ENCODE measurements at places on chromosomes 11 and 22.

DNA sequence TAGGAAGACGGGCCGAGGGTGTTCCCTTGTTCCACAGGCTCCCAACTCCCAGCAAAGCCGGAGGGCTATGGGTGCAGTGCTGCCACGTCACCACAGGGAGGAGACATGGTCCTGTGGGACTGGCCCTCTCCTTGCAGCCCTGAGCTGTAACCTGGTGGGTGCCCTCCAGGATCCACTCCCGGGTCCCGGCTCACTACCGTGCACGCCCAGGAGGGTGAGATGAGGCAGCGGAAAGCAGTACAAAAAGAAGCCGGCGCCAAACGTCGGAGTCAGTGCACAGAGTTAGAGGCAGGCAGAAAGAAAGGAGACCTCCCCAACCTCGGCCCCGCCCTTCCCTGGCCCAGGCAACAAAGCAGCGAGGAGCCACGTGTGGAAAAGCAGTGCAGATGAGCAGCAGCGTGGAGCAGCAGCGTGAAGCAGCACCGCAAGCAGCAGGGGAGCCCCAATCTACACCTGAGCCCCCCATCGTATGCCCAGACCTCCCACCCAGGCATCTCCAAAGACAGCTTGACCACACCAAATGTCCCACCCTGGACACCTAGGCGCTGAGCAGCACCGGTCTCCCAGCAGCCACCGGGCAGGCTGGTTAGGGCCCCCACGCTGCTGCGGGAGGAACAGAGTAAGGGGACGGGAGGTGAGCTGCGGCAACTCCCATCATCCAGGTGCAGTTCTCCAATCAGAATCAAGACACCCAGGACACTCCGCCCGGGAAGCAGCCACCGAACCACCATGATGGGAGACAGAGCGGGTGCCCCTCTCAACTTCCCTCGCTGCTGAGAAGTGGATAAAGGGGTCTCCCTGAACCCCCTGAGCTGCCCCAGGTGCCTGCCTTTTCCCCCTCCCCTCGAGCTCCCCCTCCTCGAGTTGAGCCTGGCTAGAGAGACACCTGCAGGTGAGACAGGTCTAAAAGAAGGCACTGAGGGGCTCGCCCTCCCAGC is 28.8 kb downstream of the IGSF9B start:
- peak; percentile 10 for DNase-seq

DNA sequence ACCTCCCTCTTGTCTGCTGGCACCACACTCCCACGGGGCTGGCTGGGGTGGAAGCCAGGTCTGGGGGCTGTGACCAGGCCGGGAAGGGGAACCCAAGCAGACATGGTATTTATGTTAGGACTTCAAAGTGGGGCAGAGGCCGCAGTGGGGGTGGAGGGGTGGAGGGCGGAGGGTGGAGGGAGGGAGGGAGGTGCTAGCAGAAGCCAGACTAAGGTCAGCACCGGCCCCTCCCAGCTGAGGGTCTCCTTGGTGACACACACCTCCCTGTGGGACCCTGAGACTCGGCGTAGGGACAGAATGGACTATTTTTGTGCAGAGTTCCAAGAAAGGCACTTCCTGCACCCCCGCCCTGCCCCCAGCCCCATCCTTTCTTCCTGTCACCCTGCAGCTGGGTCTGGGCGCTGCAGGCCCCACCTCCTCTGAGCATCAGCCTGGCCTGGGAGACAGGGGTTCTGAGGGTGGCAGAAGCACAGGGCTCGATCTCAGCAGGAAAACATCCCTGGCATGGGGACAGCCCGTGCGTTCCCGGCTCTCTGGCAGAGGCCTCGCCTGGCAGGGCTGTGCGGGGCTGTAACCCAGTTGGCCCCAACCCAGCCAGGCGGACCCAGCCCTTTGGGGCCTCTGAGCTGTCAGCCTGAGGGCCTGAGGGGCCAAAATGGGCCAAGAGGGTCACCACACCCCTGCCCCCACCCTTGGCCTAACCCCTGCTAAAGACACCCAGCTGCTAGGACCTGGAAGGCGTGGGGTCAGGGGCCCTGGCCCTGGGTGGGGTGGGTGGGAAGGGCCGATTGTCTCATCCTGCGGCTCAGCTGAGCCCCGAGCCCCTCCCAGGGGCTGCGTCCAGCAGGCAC is 9.6 kb upstream of the CD248 start:
- DNase-seq: no peak

GRCh38 chr11:108890482-108891105 is 225.7 kb downstream of the DDX10 start:
- DNase-seq: no peak

GRCh38 chr11:69126286-69126685 is 29.4 kb upstream of the SMIM38 start:
- no peak for DNase-seq

- no peak for DNase-seq
These were observed 36.6 kb downstream of the RPL27A start for GRCh38 chr11:8719211-8719649.

DNA sequence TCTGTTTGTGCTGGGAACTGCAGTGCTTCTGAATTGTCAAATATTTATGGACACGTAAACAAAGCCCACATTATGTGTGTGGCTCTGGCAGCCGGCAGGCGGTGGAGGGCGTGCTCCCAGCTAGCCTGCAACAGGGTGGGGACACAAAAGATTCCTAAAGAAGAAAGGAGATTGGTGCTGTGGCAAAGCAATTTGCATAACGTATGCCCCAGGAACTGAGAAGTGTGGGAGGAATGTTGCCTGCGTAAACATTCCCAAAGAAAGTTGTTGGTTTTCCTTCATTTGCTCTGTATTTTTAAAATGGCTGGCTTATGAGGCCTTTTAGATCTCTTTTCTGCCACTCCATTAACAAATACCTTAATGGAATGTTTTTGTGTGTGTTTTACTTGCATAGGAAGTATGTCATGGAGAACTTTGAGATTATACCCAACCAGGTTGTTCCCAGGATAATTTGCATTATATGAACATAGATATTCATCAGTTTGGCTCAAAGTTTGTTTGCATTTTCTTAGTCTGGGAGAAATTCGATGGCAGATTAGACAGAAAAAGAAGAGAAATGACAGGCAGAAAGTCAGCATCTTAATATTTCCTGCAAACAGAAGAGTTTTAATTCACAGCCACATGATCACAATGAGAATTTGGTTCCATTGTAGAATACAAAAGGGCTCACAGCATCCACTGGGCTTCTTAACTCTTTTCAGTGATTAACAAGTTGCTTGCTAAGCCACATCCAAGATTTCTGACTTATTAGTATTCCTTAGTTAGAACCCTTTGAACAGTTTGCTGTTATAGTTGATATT is 41.8 kb upstream of the DLAT start:
- no peak for DNase-seq

DNA sequence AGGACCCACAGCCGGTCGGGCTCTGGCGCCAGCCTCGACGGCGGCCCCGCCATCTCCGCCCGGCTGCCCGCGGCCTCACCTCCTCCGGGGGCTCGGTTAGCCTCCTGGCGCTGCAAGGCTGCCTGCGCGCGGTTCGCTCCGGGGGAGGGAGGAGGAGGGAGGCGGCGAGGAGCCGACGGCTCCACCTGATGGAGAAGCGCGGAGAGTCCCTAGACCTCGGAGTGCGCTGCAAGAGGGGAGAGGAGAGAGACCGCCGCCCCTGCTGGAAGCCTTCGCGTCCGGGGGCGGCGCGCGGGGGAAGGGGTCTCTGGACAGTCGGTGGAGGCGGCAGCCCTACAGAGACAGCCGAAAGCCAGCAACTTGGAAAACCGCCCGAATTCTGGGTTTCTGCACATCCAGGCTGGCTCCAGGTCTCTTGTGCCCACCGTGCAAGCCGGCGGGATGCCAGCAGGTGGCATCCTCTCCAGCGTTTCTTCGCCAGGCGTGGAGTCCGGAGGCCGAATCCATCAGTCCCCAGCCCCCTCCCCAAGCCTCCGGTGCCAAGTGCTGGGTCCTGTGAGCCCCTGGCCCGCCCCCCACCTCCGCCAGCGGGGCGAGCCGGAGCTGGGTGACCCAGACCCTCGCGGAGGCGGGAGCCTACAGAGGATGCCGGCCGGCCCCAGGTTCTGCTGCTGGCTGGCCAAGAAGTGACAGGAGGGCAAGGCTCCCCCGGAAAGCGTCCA is 2.9 kb upstream of the KIRREL3 start:
- no peak for DNase-seq

- peak; percentile 68 for DNase-seq
These were observed 40.5 kb downstream of the LRRC32 start for GRCh38 chr11:76629853-76630599.

DNA sequence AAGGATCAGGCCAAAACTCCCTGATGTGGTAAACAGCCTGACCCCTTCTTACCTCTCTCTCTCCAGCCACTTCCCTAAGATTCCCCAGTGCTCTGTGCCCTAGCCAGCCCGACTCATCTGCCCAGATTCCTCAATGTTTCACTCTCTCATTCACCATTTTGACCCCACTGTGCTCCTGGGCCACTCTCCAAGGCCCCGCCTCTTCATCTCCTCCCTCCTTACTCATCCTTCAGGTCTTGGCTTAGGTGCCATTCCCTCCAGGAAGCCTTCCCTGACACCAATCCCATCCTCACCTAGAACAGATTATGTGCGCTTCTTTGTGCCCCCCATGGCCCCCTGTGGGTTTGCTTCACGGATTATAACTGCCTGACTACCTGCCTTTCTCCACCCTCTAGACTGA is 13.2 kb downstream of the SLC43A3 start:
- DNase-seq: peak; percentile 56

DNA sequence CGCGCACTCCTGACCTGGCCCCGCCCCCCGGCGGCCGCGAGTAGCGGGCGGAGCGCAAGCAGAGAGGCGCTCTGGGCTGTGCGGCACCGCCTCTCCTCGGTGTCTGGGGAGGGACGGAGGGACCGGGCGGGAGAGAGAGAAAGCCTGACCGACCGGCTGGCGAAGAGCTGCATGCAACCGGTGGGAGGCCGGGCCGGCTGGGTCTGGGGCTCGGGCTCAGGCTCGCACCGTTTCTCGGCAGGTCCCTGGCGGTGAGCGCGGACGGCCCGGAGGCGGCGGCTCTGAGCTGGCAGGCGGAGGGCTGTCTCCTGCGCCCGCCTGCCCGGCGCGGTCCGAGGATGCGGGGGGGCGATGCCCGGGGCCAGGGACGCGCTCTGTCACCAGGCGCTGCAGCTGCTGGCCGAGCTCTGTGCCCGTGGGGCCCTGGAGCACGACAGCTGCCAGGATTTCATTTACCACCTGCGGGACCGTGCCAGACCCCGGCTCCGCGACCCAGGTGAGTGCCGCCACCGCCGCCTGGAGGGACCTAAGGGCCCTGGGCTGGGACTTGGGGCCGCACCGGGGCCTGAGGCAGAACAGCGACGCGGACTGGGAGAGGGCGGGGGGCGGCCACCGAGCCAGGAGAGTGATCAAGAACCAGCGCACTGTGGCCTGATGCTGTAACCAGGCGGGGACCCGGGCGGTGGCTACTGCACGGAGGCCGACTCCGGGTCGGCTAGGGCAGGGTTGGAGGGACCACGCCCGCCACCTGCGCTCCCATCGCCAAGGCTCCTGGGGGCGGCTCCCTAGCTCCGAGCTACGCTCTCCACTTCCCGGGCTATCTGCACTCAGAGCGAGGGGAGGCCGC is at the start of gene SYT9:
Gene SYT9, plus strand, starts transcription at position 69 of the 847 bp plus-strand sequence. Its CDS starts 283 bp downstream, at position 352.
- no peak for DNase-seq

GRCh38 chr11:70667767-70668166 is 269.4 kb downstream of the CTTN start:
- DNase-seq: no peak

Data from HL-60 (cell line).